CD4-positive, alpha-beta T cell treated with Interleukin-17A for 1 hour (primary cell): ENCODE measurements at places on chromosomes 13 and 19.
A peak's percentile ranks its signal among the peaks of the same experiment; 100 is the strongest.

- no peak for DNase-seq
These were observed 328.1 kb downstream of the MYO16 start for GRCh38 chr13:108957369-108958012.

- no peak for DNase-seq
These were observed 361.6 kb downstream of the COG6 start for GRCh38 chr13:40016953-40017660.

GRCh38 chr13:102561933-102562332, 34.9 kb upstream of the TPP2 start:
- DNase-seq: no peak

DNA sequence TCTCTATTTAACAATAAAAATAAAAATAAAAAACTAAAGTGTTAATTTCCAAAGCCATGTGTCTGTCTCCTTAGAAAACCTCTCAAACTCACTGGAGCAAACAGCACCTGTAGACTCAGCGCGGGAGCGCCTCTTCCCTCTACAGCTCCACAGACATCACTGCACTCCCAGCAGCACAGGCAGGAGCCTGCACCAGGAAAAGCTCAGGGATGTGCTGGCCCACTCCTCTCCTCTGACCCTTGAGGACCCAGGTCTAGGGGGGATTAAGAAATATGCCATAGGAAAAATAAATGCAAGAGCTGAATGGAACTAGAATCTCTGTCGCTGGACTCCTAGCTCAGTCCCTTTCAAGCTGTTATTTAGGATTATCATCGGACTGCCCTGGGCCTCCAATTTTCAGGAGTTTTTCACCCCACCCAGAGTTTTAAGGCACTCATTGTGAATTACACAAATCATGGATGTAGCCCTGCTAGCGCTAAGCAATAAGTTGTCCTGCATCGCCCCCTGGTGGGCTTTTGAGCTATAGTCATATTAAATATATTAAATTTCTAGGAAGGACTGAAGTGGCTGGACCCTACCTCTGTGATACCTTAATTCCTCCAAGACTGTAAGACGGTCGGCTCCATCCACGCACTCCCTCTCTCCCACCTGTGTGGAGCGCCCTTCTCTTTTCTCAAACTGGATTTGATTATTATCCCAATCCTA, 333.9 kb downstream of the UQCRFS1 start:
- peak; percentile 49 for DNase-seq

DNA sequence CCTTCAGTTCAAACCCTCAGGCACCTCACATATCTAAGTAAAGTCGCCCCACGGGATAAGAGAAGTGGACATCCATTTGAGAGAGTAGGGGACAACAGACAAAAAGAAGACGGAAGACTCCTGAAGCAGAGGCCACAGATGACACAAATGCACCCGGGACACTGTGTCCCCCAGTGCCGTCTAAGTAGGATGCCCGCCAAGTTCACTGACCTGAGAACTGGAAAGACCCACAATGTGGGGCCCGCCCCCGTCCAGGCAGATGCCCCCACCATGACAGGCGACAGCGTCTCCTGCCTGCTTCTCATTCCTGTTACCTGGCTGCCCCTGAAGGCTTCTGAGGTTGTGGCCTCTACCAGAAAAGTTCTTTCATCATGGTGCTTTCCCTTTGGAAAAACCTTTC, 16.9 kb downstream of the ANKRD27 start:
- DNase-seq: no peak

GRCh38 chr19:3146677-3147100, 10.9 kb downstream of the GNA15 start:
- peak; percentile 67 for DNase-seq

- DNase-seq: no peak
These were observed 710.5 kb downstream of the DACH1 start for GRCh38 chr13:71156550-71156949.

DNA sequence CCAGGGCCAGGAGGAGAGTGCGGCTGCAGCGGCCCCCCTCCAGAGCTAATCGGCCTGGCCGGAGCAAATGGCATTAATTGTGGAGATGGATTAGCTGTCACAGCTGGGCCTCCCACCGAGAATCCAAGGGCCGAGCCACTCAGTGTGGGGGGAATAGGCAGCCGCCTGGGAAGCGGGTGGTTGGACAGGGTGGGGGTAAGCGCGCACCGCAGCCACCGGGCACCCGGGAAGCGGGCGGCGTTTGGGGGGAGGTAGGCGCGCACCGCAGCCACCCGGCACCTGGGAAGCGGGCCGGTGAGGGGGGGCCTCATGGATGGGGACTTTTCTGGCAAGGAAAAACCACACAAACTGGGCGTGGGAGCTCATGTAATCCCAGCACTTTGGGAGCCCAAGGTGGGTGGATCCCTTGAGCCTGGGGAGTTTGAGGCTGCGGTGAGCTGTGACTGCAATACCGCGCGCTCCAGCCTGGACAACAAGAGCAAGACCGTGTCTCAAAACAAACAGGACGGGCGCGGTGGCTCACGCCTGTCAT, 9.7 kb downstream of the R3HDM4 start:
- no peak for DNase-seq

DNA sequence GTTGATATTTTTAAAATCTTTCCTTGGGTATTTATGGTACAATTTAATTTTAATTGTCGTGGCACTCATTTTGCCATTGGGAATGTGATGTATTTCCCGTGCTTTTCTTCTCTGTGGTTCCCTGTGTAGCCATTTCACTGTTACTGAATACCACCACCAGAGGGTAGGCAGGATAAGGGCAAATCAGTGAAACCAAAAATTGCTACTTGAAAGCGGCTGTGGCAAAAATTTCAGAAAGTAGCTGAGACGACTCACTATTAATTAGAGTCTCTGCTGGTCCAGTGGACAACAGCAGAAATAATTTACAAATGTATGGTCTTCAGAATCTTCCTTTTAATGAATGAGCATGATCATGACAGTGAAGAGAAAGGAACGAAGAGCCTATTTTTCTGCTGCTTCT, 34.4 kb upstream of the MIR17HG start:
- DNase-seq: peak; percentile 59

DNA sequence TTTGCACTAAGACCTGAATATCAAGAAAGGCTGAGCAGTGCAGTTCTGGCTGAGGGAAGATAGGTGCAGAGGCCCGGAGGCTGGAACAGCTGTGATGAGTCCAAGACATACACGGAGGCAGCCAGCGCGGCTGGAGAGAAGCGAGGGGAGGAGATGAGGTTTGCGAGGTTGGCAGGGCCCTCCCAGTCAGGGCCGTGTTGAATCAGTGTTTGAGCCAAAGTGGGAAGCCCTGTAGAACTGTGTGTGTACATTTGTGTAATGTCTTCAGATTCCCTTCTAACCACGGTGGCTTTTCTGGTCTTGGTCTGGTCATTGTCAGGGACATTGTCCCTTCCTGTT, 34.9 kb downstream of the PAK4 start:
- DNase-seq: no peak

GRCh38 chr19:367963-368629, 23.5 kb upstream of the MIER2 start:
- DNase-seq: no peak

DNA sequence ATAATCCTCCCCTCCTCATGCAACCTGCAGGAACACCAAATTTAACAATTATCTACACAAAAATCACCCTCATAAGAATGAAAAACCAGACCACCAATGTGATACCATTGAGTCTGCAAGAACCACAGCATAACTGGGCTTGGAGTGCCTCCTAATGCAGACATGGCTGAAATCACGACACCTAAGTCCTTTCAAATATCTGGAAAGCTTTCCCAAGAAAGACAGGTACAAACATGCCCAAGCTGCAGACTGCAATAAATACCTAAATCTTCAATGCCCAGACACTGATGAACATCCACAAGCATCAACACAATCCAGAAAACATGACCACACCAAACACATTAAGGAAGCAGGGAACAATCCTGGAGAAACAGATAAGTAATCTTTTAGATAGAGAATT, 417.1 kb downstream of the LMO7 start:
- DNase-seq: no peak

GRCh38 chr19:40623403-40624251, 22.5 kb downstream of the LTBP4 start:
- no peak for DNase-seq

- peak; percentile 49 for DNase-seq
These were observed at the start of gene RYR1 for GRCh38 chr19:38433268-38433733. Gene RYR1 (plus strand): TSS chr19:38433691. CDS start chr19:38433830, 139 bp downstream.

DNA sequence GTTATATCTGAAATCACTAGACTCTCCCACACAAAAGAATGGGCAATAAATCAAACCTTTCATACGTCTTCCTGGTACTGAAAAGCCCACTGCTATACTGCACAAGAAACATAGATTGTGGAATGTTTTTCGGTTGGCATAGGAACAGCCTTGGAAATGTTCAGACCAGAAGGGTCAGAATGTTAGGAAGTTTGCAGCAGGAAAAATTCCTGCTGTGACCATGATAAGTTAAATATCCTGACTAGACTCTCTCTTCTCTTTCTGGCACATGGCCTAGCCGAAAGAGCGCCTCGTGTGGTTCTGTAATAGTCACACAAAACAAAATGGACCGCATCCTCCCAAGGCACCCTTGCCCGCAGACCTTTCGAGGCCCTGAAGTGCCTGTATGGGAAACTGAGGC, 427.2 kb downstream of the COG6 start:
- DNase-seq: no peak

DNA sequence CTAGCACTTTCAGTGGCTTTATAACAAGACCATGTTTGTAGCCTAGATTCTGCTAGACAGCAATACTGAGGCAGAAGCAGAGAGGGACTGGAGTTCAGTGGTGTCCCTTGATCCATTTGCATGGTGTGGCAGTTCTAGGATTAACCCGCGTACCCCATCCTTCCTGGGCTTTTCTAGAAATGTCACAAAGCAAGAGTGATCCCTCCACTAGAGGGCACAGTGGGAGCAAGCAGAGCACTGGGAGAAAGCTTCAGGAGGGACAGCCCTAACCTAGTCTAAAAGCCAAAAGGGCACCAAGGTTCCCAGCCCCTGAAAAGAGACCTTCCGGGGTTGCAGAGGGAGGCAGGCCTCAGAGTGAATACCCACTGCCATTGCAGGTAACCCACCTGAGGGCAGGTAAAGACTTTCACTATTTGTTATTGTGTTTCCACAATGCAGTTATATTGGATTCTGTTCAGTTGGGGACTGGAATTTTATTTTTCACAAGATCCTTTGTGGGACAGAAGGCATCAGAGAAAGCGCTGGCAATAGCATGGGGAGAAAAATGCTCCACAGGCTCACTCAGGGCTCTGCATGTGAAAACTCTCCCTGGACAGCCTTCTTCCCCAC, 170.6 kb downstream of the FLT1 start:
- DNase-seq: peak; percentile 54

DNA sequence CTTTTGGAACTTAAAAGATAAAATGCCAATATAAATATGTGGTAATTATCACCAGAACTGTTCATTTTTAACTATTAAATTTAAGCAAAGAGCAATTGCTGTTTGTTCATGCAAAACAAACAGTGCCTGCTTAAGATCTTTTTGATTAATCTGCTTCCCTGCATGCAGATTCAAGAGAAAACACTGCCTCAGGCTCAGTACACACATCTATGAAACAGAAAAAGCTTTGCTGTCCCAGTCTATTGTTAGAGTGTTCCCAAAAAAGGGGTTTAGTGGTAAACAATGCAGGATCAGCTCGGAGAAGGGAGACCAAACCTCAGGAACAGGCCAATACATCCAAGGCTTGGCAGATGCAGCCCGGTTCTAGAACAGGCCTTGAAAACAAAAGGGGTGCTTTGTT, 49.3 kb upstream of the TDRD3 start:
- no peak for DNase-seq
